ENCODE measurements at places on chromosomes 12 and 14. TPM values are rescaled to one million over a fixed set of nuclear protein-coding genes. Genes with fewer than 3 reads are reported as not detected.

TSPAN8 gene
- not detected for polyA plus RNA-seq

TPH2 gene
- polyA plus RNA-seq: not detected

RAD9B gene
- polyA plus RNA-seq: 0.93 TPM

RNU4-1 gene
- not detected for polyA plus RNA-seq

GRCh38 chr12:91983935-91984334, 161.7 kb downstream of the BTG1 start:
- H3K4me3 ChIP-seq: no peak overlapping the region
- H3K36me3 ChIP-seq: no peaks in the 10 kb centered on the region

DNA sequence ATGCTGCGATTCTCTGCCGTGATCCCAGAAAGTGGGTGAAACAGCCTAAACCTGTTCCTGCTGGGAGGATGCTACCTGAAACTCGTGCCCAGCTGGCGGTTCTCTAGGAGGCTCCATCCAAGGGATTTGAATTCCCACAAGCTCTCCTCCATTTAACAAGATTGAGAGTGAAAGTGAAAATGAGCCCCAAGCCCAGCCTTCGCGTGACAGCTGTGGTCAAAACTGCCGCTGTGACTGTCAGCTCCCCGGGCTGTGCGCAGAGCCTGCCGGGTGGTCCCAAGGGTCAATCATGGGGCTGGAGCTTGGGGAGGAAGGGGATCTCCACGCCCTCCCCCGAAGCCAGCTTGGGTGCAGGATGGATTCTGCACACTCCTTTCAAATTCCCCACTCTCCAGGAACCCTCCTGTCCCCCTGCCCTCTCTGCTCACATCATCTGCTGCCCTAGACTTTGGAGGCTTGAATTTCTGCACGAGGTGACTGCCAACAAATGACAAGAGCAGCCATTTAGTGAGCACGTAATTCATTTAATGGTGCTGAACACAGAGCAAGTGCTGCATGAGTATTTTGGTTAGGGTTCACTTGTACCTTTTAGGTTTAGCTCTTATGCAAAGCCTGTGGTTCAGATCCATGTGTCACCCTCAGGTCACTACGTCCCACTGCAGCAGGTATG, 5.3 kb downstream of the ASB2 start:
- peak; percentile 54 for DNase-seq
- H3K4me3 ChIP-seq: peak overlapping the region; percentile 88
- peaks cover 3% of the 10 kb centered on the region for H3K27me3 ChIP-seq
- H3K36me3 ChIP-seq: peaks cover 3% of the 10 kb centered on the region
- H3K4me1 ChIP-seq: peaks cover 32% of the 10 kb centered on the region
